ENCODE measurements at places on chromosomes 4 and X. TPM values are rescaled to one million over a fixed set of nuclear protein-coding genes. Genes with fewer than 3 reads are reported as not detected.

Gene KCNIP4
- 0.46 TPM for total RNA-seq

Gene CT45A5
- not detected for total RNA-seq

Gene DGAT2L6
- not detected for total RNA-seq

Gene IBSP
- not detected for total RNA-seq

Gene GC
- total RNA-seq, result not detected

Gene PPBP
- total RNA-seq, result not detected

Gene LNX1
- total RNA-seq, result 3.9 TPM

Gene AKAP4
- not detected for total RNA-seq

Gene OPRPN
- not detected for total RNA-seq

Gene TMA16
- 41.2 TPM for total RNA-seq

Gene ZAR1
- not detected for total RNA-seq

Gene CFAP99
- not detected for total RNA-seq

Gene CLGN
- 0.32 TPM for total RNA-seq

Gene MORC4
- total RNA-seq, result 17.3 TPM

Gene NDST3
- not detected for total RNA-seq

Gene MAPK10
- total RNA-seq, result under 0.01 TPM

Gene SLC25A43
- total RNA-seq, result 16.2 TPM

Gene CEP44
- total RNA-seq, result 11.4 TPM

Gene ARSJ
- total RNA-seq, result 68.2 TPM

Gene FGF2
- 13.3 TPM for total RNA-seq

Gene GPAT3
- 1.9 TPM for total RNA-seq

Gene SLC10A4
- total RNA-seq, result 0.30 TPM

Gene TLL1
- total RNA-seq, result 10.1 TPM
